Common myeloid progenitor, CD34-positive (primary cell): ENCODE measurements at places on chromosomes 5 and 9.

DNA sequence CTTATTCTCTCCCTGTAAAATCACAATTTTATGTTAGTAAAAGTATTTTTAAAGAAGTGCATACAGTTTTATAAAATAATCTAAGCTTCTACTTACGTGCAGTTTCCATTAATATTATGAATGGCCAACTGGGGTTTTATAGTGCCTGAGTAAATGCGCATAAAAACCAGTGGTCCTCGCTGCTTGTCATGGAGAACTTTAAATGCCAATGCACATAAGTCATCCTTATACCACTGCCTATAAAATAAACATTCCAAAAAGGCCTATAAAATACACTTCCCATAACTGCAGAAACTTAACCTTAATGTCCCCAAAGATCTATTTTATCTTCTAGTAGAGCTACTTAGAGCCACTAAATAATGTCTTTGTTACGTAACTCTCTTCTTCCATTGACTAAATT, 28.5 kb downstream of the GFM2 start:
- no peak for DNase-seq

GRCh38 chr9:110746211-110746930, 77.8 kb downstream of the MUSK start:
- no peak for DNase-seq

GRCh38 chr9:104779946-104780535, 16.1 kb downstream of the NIPSNAP3B start:
- DNase-seq = no peak

GRCh38 chr5:22947921-22948320, 94.8 kb upstream of the CDH12 start:
- no peak for DNase-seq

- peak; percentile 48 for DNase-seq
Observed at GRCh38 chr5:109962882-109963603, 273.3 kb downstream of the MAN2A1 start.

- DNase-seq = no peak
Observed at GRCh38 chr9:77871483-77871882, 160.1 kb downstream of the GNAQ start.

GRCh38 chr5:108762660-108763059, 15.0 kb downstream of the FER start:
- DNase-seq = no peak

DNA sequence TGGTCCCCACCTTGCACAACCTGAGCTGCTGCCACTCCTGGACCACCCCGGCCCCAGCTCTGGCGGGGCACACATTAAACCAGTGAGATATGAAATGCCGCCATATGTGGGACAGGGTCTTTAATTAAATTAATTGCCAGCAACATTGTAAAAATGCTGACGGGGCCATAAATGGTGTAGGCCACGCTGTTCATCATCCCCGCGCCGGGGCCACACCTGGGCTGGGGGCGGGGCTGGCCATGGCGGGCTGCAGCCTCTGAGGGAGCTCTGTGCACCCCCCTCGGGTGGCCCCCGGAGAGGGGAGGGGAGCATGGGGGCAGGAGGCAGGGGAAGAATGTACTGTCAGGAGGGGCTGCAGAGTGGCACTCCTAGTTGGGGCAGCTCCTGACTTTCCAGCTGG, 41.0 kb downstream of the UNC5A start:
- no peak for DNase-seq

- DNase-seq = no peak
Observed at GRCh38 chr5:20000416-20000815, 12.4 kb upstream of the CDH18 start.

- no peak for DNase-seq
Observed at GRCh38 chr5:125311743-125312142, 565.3 kb upstream of the ZNF608 start.

- DNase-seq = no peak
Observed at GRCh38 chr9:70874451-70874850, 247.0 kb downstream of the TRPM3 start.

GRCh38 chr9:132348676-132349075, 6.1 kb downstream of the SETX start:
- DNase-seq = no peak

DNA sequence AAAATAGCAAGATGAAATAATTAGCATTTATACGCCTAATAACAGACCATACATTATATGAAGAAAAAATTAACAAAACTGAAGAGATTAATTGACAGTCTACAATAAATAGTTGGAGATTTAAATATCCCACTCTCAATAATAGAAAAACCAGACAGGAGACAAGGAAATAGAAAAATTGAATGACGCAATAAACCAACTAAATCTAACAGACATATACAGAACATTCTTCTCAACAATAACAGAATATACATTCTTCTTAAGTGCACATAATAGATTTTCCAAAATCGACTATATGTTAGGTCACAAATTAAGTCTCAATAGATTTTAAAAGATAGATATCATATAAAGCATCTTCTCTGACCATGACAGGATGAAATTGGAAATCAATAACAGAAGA, 25.6 kb upstream of the RNF180 start:
- DNase-seq = no peak

- DNase-seq = no peak
Observed at GRCh38 chr5:151037561-151038411, 17.4 kb downstream of the GPX3 start.

- DNase-seq = no peak
Observed at GRCh38 chr5:90560771-90561170, 2.2 kb downstream of the ADGRV1 start.

DNA sequence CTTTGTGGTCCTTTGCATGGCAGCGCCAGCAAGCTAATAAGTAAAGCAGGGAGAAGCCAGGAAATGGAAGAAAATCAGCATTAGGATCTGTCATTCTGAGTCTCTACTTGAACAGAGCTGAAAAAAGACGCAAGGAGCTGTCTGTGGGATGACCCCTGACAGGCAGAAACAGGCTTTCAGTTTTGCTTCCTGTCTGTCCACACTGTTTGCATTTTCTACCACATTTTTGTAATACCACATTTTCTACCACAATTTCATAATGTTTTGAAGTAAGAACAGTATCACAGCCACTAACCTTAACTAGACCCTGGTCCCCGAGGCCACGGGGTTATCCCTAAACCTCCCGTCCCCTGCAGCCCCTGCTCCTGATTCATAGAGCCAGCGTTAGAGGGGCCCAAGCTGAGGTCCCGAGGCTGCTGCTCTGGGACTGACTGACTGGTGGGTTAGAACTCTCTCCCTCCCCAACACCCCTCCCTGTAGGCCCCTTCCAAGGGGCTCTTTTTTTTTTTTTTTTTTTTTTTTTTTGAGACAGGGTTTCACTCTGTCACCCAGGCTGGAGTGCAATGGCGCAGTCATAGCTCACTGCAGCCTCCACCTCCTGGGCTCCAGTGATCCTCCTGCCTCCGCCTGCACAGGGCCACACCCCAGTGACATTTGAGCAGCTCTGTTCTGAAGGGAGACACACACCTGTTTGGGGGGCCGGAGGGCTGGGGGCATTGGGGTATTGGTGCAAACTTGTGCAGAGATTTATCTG, 4.0 kb upstream of the CLIC3 start:
- no peak for DNase-seq

DNA sequence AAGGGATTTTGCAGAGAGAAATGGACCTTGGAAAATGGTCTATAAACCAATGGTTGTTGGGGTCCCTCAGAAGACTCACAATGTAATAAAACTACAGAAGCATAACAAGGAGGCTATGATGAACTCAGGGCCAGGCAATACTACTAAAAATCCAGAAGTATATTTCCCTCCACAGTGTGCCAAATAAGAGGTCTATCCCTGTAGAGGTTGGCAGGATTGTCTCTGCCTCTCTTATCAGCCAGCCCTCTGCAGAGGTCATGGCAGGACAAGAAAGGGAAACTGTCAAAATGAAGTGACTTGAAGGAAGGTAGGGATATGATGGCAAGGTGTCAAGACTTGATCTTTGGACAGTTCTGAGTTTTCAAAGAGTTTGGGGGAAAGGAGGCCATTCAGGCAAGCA, 115.7 kb upstream of the NR5A1 start:
- DNase-seq = no peak

- DNase-seq = no peak
Observed at GRCh38 chr5:111869681-111870080, 112.7 kb upstream of the NREP start.

DNA sequence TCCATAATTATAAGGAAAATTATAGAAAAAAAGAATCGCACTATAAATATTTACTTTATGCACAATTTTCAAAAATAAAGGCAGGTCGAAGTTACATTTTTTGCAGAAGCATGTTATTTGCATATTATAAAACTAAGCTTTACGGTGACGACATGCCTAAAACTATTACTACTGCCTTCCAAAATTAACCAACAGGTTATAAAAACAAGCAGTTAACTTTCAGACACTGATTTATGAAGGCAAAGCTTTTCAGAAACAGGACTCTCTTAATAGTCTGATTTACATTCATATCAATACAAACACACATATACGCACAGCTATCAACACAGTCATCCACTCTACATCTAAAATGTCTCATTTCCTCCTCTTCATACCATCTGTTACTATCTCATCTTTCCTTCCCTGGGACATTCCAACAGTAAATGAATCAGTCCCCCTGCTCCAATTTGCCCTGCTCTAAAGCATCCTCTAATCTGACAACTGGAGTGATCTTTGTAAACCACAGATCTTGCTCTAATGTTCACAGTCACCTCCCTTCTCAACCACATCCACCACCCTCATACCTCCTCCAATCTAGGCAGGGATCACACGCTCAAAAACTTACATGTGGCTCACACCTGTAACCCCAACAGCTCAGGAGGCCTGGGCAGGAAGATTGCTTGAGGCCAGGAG, 21.6 kb downstream of the FBXW11 start:
- peak; percentile 46 for DNase-seq

DNA sequence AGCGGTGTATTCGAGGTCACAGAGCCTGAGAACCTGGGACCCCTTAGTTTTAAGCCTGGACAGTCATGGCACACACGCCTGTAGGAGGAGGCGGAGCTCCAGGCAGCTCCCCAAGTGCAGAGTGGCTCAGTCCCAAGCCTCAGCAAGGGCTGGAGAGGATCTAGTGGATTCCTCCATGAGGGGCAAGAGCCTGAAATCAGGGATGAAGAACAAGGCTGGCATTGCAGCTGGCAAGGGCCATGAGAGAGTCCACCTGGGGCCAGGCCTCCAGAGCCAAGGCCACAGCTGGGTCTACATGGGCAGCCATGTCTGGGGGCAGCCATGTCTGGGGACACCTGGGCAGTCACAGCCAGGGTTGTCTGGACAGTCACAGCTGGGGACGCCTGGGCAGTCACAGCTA, 21.9 kb downstream of the ADAMTSL2 start:
- no peak for DNase-seq

- DNase-seq = no peak
Observed at GRCh38 chr9:3458806-3459475, 66.9 kb downstream of the RFX3 start.

- no peak for DNase-seq
Observed at GRCh38 chr9:95311961-95312360, 5.5 kb downstream of the FANCC start.

GRCh38 chr5:32618962-32619361, 33.6 kb downstream of the SUB1 start:
- no peak for DNase-seq

- DNase-seq = no peak
Observed at GRCh38 chr5:25716680-25717079, 1071.9 kb upstream of the CDH10 start.

GRCh38 chr5:66452109-66452508, 144.1 kb upstream of the MAST4 start:
- DNase-seq = no peak

DNA sequence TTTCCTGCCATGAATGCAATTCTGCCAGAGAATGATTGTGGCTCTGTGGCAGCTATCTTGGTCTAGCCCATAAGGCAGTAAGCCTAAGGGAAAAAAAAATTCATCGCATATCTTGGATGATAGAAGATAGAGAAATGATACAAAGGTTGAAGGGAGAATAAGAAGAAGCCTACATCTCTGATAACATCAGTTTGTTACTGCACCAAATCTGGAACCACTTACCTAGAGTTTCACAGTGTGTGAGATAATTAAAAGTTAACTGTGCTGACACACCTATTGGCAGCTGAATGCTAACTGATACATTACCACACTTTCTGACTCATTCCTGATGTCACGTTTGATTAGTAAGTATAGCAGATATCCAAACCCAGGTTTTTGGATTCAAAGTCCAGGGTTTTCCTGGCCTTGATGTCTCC, 91.6 kb upstream of the TAF11L2 start:
- no peak for DNase-seq

GRCh38 chr9:5922192-5922591, 31.5 kb downstream of the MLANA start:
- DNase-seq = no peak

DNA sequence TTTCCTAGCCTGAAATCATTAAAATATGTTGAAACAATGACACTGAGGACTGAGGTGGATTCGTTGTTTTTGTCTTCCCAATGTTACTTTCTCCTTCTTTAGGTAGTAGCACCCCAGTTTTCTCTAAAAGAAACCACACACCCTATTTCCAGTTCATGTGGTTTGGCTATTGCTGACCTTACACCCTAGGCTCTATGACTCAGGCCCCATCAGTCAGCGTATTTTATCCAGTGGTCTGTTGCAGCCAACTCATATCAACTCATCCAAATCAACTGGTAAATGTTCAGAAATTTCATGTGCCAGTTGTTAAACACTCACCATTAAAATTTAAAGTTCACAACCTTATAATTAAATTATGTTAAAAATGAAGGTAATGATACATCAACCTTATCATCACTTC, 44.6 kb upstream of the NFIB start:
- no peak for DNase-seq

DNA sequence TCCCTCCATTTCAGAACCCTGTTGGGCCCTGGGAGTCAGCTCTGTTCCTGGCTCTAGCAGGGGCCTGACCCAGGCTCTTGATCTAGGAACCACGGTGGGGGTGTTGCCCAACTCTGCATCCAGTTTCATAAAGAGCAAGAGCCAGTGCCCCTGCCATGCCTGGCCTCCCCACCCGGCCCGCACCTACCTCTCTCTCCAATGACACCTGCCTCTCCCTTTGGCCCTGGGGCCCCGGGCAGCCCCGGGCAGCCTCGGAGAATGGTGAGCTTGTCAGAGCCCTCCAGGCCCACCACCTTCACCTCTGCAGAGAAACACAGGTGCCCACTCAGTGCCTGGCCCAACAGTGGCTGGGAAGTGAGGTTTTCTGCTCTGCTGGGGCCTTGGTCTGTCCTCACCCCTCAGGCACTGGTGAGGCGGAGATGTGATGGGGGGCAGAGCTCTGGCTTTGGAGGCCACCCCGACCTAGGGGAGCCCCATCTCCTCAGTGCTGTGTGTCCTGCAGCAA, 1.5 kb downstream of the FCN1 start:
- no peak for DNase-seq

- DNase-seq = no peak
Observed at GRCh38 chr9:71812385-71812784, 44.1 kb upstream of the CEMIP2 start.

- DNase-seq = no peak
Observed at GRCh38 chr5:2239201-2239910, 356.6 kb upstream of the IRX4 start.

GRCh38 chr5:126676195-126676624, 75.5 kb downstream of the PHAX start:
- DNase-seq = peak; percentile 71

DNA sequence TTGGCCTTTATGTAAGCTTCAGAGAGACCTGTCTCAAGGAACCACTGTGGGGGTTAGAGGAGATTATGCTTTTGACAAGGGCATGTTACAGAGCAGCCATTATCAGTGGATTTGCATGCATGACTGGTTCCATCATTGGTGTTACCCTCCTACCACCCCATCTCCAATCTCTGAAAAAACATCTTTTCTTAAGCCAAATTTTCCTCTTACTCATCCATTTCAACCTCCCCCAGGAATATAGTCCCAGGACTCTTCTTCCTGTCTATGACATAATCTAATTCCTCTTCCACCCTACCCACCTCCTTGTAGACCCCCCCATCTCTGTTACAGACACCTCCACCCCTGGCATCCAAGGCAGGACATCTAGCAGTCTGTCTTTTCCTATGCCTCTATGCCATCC, 33.1 kb upstream of the ADRB2 start:
- no peak for DNase-seq
